Lower leg skin (tissue), 4 donors: ENCODE measurements at places on chromosomes 1 and 21.
A peak's percentile ranks its signal among the peaks of the same experiment; 100 is the strongest.

DNA sequence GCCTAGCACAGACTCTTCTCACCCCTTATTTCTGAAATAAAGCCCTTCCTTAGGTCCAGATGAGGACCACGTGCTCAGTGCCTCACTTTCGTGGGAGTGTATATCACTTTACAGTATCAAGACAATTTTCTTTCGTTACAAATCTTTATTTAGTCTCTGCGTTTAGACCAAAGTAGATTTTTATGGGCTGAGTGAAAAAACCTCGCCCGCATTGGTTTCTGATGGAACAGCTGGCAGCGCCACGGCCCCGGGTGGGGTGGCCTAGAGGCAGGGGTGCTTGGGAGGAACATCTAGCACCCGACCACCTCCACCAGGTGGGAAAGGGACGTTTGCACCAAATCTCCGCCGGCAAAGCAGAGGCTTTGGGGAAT, 7.6 kb downstream of the SIM2 start:
- DNase-seq = no peak

- DNase-seq = no peak
These were observed 66.4 kb upstream of the TNFSF18 start for GRCh38 chr1:173117108-173117633.

GRCh38 chr1:185645686-185646085, 88.5 kb upstream of the HMCN1 start:
- no peak for DNase-seq

DNA sequence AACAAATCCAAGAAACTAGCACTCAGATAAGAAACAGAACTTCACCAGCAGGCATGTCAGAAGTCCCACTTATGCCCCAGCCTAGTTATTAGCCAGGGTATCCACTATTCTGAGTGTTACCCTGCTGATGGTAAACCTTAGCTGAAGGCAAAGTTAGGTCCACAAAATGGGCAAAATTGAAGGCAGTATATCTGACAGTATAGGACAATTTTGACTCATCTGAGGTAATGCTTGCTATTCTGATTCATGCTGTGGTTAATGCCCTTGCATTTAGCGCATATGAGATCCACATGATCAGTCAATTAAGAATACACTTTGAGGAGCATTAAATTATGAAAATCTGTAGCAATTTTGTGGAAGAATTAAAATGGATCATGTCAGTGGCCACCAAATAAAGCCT, 15.1 kb downstream of the IFI44 start:
- no peak for DNase-seq

- DNase-seq = peak; percentile 40
These were observed 888 bp upstream of the COL18A1 start for GRCh38 chr21:45403825-45404729.

DNA sequence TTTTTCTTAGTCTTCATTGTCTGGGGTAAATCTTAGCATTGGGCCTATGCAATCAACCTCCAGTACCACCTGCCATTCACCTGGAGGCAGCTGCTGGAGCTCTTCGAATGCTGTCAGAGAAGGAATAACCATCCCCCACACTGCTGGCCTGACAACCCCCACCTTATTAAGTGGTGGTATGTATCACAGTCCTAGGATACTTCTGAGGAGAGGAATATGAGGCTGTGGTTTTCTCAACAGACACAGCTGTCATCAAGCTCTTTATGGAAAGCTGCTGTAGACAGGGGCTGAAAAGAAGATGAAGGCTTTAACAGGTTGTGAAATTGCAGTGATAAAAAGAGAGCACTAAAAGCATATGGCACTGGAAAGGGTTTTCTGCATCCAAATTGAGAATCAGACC, 61.7 kb downstream of the TSEN15 start:
- no peak for DNase-seq

GRCh38 chr21:44992608-44993031, 52.8 kb downstream of the SLX9 start:
- no peak for DNase-seq

DNA sequence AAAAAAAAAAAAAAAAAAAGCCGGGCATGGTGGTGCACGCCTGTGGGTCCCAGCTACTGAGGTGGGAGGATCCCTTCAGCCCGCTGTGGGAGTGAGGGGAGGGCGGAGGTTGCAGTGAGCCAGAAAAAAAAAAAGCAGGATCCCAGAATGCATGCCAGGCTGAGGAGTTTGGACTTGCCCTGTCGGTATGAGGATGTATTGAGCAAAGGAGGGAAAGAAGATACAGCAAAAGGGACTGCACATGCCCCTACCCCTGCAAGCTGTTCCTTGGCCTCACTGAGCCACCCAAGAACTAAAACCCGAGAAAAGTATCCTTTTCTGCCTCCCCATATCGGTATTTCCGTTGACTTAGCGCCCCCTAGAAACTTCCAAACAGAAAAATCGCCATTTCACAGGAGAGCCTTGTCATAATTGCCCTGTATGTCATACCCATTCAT, 1.3 kb upstream of the GPATCH4 start:
- DNase-seq = no peak

DNA sequence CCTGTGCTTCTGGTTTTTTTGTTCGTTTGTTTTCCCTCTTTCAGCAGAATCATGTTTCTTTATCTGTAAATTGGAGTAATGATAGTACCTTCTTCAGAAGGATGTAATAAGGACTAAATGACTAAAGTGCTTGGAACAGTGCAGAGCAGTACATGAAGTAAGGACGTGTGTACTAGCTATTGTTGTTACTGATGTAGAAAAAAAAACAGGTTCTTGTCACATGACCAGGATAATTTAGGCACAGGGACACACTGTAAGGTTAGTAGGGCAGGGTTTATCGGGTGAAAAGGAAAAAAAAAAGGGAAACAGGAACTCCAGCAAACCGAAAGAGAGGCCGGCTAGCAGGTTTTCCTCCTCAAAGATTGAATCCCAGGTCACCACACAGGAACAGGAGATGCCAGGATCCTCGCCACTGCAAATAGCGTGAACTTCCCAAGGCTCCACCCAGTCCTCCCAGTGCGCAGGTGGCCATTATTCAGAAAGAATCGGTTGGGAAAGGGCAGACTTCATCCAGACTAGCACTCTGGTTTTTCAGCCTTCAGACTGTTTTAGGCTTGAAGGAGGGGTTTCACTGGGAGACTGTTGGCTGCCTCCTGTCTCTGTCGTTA, 63.8 kb upstream of the PRRC2C start:
- DNase-seq = no peak

DNA sequence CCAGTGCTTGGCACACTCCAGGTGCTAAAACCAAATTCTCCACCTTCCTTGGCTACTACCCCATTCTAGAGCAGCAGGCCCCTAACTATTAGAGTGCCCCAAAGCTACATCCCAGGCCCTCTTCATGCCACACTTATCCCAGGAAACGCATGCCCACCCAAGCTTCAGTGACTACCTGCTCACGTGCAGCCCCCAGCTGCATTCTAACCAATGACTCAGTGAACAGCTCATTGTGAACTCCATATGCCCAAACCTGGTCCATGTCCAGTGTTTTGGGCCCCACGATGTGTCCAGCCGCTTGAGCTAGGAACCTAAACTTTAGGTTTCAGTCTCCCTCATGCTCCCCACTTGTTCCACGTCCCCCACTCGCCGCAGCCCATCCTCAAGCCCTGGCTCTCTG, 41.5 kb downstream of the NKAIN1 start:
- DNase-seq = no peak

DNA sequence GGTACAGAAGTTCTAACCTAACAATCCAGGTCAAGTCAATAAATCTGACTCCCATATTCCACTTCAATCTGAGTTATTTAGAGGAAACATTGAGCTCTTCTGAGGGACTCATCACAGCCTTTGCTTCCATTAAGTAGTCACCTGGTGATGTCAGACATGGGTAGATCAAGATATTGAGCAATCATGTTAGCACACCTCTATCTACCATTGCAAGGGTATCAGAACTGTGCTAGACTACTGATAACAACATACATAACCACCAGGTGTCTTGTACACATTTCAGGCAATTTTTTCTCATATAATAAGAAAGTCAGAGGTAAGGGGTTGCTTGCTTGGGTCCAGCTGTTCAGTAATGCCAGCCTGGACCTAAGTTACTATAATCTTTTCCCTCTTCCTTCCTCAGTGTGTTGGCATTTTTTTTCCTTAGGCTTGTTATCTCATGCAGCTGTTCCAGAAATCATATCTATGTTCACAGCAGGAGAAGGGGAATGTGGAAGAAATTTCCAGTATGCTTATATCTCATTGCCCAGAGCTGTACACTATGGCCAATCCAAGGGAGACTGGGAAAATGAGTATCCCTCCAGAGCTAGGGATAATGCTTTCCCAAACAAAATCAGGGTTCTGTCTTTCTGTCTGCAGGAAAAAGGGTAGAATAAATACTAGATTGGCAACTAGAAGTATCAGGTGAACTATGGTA, 52.3 kb downstream of the GRIK1 start:
- no peak for DNase-seq

- DNase-seq = no peak
These were observed 4.2 kb downstream of the FABP3 start for GRCh38 chr1:31368611-31369107.

GRCh38 chr1:100627054-100627716, 89.2 kb downstream of the GPR88 start:
- no peak for DNase-seq

DNA sequence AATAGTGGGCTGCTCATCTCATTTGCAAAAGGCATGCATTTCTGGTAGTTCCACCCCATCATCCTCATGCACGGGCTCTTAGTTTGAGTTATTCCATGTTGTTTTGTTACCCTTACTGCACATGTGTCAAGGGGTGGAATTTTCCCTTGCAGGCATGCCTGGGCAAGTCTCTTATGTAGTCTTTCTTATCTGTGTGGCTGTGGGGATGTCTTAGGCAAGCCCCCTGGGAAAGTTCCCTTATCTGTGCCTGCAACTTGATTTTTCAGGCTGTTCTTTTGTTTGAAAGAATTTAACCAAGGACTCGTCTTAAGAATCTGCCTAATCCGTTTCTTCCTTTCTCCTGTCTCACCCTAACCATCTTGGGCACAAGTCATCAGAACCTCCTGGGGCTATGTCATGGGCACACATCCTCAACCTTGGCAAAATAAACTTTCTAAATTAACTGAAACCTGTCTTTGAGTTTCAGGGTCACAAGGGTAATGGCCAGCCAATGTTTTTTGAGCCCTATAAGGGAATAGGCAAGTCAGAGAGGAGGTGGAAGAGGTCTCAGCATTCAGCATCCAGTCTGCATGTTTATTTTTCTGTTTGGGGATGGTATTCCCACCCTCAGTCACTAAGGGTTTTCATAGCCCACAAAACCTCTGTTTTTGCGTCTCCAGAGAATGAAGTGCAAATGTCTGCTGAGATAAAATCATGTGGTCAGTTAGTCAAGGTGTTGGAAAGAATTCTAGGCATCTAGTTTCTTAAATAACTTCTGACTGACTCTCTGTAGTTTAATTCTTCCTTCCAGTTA, 579.7 kb downstream of the PLA2G4A start:
- no peak for DNase-seq

- DNase-seq = no peak
These were observed 386.6 kb upstream of the NFIA start for GRCh38 chr1:60695716-60696171.

DNA sequence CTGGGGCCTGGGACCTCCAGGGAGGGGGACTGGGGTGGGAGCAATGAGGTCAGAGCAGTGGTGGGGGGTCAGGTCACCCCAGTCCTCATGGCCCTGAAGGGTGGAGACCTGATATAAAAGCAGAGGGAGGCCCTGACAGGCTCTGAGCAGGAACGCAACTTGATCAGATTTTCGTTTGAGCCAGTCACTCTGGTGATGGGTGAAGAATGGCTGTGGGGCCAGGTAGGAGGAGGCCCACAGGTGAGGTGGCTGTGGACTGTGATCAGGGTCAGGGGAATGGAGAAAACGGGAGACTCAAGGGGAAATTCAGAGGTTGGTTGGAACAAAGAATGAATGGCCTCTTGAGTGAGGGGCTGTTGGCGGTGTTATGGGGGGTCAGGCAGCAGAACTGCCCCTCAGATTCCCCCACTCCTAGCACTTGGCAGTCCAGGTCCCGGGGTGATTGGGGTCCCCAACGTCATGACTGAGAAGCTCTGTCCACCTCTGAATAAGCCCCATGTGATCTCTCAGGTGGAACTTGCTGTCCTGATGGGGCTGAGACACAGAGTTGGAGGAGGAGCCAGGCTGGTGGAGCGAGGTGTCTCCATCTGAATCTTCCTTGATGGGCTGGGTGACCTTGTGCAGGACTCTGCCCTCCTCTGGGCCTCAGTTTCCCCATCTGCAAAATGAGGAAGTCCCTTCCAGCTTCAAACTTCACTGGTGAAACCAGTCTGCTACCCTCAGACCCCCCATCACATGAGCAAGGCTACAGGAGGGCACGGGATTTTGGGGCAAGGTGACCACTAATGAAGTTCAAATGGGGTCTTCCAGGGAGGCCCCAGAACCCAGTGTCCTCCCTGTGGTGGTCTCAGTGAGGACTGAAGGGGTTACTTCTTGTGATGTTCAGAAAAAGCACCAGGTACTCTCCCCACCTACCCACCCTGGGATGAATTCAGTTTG, 683.0 kb downstream of the MATN1 start:
- peak; percentile 58 for DNase-seq

- no peak for DNase-seq
These were observed 284.4 kb upstream of the PKN2 start for GRCh38 chr1:88399690-88400089.

GRCh38 chr1:51328279-51328678, 2.1 kb downstream of the TTC39A start:
- DNase-seq = no peak

- DNase-seq = no peak
These were observed 5.8 kb upstream of the KRTAP20-2 start for GRCh38 chr21:30629200-30629599.

- DNase-seq = no peak
These were observed 42.4 kb downstream of the PEX14 start for GRCh38 chr1:10516925-10517676.

GRCh38 chr21:39392981-39393380, 44.1 kb upstream of the HMGN1 start:
- peak; percentile 23 for DNase-seq

DNA sequence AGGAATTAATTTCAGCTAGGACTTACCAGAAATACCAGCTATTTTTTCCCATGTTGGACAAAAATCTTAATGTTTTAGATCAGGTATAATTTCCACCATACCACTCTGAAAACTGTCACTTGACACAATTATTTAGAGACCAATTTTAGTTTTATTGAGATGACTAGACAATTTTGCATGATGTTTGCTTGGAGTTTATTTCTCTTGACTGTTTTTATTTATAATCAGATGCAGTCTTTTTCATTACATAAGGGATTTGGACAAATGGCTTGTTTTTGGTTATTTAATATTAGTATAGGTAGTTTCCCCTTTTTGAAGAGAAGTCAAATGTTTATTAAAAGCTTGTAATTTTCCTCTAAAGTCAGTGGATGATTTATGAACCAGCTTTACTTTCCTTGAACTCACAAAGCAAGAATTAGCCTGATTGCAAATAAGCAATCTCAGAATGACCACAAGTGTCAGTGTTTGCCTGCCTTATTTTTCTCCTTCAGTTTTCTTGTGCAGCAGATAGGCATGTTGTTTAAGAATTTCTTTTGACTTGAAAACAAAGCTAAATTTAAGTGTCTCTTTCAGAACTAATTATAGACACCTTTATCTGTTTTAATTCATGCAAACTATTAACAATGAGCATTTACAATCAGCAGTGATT, 3.8 kb upstream of the B3GALT2 start:
- no peak for DNase-seq

DNA sequence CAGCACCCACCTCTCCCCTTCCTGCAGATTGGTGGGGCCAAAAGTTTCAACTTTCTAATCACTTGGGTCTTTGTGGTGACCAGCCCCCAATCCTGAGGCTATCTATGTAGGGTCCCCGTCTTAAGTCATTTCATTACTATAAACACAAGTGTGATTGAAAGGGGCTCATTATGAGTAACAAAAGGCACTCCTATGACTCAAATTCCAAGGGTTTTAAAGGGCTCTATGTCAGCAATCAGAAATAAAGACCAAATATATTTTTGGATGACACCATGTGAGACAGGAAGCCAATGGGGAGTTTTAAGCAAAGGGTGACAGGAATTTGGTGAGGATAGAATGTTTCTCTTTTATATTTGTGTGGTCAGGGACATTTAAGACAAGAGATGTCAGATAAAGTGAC, 6.2 kb downstream of the ERO1B start:
- DNase-seq = no peak
